Mesothelial cell of epicardium (in vitro differentiated cells): ENCODE measurements at places on chromosomes 13 and 19.

DNA sequence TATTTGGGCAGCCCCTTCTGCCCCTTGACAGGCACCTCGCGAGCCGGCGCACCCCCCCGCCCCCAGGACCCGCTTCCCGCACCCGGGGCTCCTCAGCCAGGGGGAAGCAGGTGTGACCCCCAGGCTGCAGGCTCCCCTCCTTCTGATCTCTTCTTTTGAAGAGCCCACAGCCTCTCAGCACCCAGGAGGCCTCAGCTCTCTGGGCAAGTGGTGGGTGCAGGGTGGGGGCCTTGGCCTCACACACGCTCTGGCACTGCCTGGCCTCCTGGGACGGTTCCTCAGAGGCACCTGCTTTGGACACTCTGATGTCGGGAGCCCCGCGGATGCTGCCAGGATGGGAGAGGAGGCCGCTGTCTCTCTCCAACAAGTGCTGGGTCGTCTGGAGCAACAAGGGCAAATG lies 1.5 kb upstream of the C13orf46 start:
- peak; percentile 5 for DNase-seq

GRCh38 chr13:41917641-41918040 lies 43.3 kb downstream of the VWA8 start:
- no peak for DNase-seq

GRCh38 chr19:49681830-49682229 lies 4.8 kb downstream of the PRMT1 start:
- no peak for DNase-seq

- no peak for DNase-seq
These were observed 48.6 kb downstream of the FGF9 start for GRCh38 chr13:21719463-21719862.

GRCh38 chr13:112960706-112961105 lies 8.3 kb upstream of the MCF2L start:
- no peak for DNase-seq

DNA sequence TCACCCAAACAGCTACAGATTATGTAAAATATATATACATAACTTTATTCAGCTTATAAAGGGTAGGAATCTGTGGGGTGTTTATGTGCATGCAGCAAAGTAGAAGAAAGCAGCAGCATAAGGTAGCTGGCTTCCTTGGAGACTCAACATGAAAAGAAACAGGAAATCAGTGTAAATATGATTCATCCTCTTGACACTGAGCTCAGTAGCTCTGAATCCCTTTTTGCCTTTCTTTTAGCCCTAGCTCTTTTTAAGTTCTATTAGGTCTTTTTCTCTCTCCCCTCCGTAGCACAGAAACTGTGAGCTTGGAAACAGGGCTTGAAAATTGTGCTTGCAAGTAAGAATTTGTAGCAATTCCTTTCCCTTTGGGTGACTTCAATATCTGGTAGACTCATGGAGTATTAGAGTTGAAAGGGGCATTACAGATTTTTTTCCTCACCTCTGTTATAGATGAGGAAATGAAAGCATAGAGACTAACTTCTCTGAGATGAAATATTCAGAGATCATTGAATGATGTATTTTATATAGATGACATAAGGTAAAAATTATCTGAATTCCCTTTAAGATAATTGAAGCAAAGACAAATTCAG lies 314.4 kb downstream of the PCDH9 start:
- DNase-seq: no peak

DNA sequence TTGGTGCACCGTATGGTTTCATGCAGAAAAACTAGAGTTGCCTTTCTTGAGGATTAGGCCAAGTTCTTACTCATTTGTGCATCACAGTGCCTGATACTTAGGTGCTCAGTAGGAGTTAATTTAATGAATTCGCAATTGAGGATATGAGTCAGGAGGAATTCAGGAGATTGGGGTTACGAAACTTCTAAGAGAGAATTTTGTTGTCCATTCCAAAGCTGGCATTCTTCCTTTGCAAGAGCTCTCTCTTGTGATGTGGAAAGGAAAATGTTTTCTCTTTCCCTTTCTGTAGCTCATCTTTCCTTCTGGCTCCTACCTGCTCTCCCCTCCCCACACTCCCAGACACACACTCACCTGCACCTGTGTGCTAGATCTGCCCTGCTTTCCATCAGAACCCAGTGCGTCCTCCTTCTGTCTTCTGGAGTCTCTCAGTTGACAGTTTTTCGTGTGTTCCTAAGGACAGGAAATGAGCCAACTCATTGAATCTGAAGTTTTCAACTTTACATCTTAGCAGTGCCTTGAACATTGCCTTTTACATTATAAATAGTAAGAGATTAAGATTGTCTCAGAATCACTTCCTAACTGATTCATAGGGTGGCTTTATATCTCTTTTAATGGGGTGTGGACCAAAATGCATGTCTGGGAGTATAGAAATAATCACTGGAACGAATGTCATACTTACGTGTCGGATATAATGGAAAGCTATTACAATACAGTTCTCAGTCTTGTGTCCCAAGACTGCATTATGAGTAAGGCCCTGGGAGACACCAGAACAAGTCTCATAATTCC lies 19.7 kb upstream of the ERCC5 start:
- no peak for DNase-seq

DNA sequence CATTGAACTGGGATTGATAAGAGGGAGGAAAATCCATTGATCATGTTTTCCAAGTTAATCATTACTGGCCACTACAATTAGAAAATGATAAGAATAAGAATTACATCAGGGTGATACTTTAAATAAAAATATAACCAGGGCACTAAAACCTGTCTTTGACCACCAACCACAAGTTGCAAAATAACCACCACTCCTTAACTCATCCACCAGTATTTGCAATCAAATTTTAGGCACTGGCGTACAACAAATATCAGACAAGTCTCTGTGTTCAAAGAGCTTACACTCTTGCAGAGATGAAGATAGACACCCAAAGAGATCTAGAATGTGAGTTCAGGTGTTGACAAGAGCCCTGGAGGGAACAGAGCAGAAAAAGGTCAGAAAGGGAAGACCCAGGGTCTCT lies 514 bp downstream of the CEACAM3 start:
- no peak for DNase-seq

DNA sequence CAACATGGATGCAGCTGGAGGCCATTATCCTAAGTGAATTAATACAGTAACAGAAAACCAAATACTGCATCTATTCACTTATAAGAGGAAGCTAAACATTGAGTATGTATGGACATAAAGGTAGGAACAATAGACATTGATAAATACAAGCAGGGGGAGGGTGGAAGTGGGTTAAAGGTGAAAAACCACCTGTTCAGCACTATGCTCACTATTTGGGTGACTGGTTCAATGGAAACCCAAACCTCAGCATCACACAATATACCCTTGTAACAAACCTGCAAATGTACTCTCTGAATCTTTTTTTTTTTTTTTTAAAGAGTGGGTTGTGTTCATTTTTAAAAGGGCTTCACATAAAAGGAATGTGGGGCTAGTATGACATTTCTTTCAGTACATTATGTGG lies 26.9 kb upstream of the CPB2 start:
- DNase-seq: no peak

DNA sequence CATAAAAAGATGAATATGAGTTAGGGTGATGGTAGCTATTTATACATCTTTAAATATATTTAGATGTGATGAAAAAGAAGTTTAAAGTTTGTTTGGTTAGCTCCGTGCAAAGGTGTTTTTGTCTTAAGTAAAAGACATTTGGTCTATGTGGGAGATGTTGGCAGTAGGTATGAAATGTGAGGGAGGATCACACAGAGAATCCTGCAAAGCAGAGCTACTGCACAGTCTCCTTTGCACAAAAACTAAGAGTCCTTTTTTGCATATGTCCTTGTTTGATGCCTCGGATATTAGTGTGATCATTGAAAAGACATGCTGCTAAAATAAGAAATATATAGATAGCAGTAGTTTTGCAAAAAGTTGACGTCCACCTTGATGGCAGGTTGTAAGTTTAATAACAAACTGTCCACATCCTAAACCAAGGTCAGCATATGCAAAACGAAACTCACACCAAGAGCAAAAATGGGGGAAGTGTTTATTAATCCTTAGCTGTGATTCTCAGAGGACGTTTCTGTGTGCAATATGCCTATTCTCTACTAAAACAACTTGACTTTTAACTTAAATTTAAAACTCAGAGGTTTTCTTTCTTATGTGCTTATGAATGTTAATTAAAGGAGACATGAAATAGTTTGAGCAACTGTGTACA lies 870.1 kb downstream of the PCDH9 start:
- no peak for DNase-seq

DNA sequence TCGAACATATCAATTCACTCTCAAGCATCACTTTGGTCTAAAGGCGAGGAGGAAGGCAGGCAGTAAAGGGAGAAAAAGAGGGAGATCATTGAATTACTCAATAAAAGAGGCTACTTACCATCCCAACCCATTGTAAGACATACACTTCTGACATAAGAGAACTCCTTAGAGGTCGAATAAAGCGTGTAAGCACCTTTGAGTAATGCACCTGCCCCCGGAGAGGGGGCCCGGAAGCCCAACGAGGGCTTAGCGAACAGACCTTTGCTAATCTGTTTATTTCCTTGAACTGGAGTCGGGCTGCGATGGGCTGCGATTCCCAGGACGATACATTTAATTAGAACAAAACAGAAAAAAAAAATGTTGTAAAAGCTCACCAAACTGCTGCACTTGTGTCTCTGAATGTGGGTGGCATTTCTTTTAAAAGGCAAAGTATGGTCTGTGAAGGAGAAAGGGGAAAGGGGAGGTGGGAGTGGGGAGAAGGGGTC lies 3.0 kb downstream of the ZC3H4 start:
- no peak for DNase-seq

DNA sequence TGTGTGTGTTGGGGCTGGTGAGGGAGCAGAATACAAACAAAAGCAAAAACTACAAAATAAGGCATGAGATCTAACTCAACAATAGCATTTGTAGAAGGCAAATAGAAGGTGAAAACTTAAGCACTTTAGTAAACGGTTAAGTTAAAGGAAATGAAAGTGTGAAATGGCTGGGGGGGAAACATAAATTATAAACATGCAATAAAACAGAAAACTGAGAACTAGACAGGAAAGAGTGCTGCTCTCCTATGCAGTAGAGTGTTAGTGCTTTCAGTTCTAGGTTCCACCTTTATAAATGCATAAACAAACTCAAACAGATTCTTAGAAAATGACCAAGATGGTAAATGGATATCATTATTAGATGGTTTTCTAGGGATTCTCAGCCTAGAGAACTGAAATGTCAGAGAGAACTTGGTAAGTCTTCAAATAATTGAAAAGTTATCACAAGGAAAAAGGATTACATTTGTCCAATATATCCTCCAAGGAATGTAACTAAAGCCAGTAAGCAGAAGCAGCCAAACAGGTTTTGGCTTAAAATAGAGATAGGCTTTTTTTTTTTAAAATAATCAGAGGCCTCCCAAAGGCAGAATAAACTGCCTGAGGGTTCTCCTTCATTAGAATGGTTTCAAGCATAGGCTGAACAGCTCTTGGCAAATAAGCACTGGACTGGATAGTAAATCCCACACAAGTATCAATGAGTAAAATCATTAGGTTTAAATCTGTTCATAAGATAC lies 23.3 kb downstream of the RBM26 start:
- no peak for DNase-seq

- no peak for DNase-seq
These were observed 14.9 kb upstream of the PTBP1 start for GRCh38 chr19:782185-782877.

DNA sequence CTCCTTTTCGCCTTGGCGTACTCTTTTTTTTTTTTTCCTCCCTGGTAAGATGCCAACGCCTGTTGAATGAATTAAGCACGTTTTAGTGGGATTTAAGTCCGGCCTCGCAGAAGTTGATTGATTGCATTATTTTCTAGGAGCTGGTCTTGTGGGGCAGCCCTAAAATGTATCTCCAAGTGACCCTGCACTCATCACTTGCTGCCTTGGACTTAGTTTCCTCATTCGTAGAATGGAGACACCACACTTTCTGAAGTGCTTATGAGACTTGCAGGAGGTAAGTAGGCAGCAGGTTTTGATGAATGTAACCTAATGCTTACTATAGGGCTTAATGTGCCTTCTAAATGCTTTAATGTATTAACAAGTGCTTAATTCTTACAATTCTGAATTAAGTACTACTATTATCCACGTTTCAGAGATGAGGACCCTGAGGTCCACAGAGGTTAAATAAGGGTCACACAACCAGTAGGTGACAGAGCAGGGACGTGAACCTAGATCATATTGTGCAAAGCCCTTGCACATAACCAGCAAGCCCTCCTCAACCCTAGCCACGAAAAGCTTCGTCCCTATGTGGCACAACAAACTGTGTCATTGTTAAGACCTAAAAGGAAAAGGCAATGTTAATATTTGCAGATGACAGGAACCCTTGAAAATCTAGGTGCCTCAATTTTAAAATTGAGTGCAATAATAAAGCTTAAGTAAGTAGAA lies 514 bp upstream of the ARGLU1 start:
- DNase-seq: no peak

DNA sequence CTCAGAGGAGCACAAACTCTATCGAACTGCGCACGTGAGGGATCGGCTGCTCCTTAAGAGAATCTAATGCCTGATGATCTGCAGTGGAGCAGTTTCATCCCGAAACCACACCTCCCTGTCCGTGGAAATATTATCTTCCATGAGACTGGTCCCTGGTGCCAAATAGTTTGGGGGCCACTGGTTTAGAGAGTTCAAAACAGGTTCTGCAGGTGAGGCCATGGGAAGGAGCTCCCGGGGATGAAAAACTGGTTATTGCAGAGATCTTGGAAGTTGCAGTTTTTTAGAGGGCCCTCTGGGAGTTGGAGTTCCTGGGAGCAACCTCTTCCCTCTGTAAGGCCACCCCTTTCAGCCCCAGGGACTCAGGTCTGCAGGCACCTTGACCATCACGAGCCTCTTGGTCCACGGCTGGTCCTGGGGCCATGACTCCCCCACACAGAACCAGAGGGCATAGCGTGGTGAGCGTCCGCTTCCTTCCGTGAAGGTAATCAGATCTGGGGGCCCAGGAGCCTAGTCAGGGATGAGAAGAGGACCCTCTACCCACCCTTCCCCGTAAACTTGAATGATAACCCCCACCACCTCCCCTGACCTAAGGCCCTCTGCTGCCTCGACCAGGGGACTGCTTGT lies 5.2 kb downstream of the IRF3 start:
- DNase-seq: no peak

DNA sequence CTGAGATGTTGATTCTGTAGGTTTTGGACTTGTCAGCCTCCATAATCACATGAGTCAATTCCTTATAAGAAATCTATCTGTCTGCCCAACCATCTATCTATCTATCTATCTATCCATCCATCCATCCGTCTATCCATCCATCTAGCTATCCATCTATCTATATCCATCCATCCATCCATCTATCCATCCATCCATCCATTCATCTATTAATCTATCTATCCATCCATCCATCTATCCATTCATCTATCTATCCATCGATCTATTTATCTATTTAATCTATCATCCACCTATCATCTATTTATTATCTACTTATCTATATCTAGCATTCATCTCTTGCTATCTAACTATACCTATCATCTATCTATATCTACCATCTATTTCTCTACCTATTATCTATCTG lies 357.2 kb upstream of the ZNF507 start:
- DNase-seq: no peak

- DNase-seq: peak; percentile 80
These were observed 32.8 kb downstream of the TMEM161A start for GRCh38 chr19:19105365-19106055.

- no peak for DNase-seq
These were observed 178.8 kb downstream of the VWA8 start for GRCh38 chr13:41782086-41782485.
